ENCODE measurements at places on chromosomes 4 and X. TPM values are rescaled to one million over a fixed set of nuclear protein-coding genes. Genes with fewer than 3 reads are reported as not detected.

The NOX1 gene
- total RNA-seq: not detected

The TDO2 gene
- not detected for total RNA-seq

DNA sequence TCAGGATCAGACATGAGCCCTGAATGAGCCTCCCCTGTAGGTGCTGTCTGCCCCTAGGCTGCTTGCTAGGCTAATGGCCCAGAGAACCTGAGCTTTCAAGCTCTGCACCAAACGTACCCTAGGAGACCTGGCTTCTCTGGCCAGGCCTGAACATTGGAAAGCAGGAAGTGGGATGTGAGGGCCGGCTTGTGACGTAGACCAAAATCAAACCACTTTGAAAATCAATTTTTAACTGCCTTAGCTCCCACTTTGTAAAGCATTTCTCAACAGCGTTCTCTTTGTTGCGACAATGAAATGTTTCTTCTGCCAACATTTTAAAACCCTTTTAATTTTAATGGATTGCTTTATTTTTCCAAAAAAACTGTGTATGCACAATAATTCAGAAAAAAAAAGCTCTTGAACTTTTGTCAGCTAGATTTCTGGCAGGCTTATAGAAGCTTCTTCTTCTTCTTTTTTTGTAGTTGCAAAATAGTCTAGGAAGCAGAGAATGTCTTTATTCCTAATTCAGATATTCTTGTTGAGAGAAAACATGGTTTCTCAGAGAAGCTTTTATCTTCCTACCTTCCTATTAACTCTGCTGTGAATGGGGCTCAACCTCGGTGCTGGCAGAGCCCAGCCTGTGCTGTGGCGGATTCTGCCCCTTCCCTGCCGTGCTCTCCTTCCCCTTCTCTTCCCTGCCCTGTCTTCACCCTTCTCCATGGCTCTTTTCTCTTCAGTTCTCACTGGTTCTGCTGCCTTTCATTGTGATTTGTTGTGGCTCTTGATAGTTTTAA lies 145.2 kb upstream of the SFRP2 start:
- DNase-seq: no peak

The RHOXF1 gene
- not detected for total RNA-seq

DNA sequence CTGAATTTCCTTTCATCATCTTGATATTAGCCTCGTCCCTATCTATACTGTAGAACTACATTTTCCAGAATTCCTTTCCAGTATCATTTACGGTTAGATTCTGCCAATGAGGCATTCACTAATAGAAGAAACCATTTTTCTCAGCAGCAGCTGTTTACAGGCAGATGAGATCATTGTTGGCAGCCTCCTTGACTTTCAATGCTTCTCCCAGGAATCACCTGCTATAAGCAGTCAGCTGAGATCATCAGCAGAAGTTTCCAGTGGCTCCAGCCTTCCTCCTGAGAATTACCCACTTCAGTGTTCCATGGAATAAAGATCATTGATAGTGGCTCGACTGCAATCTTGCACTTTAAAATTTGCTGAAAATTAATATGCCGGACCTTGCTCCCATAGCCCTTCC lies 157.3 kb upstream of the TET2 start:
- DNase-seq: no peak

The SHROOM4 gene
- total RNA-seq: 2.4 TPM

DNA sequence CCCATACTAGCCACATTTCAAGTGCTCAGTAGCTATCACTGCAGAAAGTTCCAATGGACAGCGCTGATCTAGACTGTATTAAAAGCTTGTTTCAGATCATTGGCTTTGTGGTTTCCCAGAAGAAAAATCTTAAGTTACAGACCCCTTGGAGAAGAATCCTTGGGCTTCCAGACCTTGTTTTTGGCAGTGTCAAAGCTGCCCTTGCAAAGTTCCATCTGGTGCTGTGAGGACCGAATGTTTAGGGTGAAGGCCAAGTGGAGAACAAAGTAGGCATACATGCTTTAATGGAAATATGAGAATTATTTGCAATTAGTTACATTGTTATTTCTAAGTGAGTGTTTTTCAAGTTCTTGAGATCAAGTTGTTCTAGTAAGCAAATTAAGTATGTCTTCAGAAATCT lies 144.7 kb downstream of the FRMPD4 start:
- no peak for DNase-seq

The CSAG3 gene
- total RNA-seq: not detected

DNA sequence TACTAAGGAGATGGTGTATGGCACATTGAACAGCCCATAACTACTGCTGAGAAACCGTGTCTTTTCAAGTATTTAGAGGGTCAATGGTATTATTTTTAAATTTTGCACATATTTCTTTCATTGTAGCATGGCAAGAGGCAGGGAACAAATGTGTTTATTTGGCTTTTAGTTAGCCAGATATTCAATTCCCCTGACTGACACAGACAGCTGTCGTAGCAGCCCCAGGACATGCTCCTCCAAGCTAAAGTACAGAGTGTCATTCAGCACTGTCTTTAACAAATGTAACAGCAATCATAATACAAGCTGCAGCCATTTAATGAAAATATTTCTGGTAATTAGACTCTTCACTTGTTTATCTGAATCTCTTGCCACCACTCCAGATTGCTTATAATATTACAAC lies 687.1 kb downstream of the KLHL13 start:
- DNase-seq: no peak

GRCh38 chr4:121597346-121597934 lies 99.3 kb downstream of the ANXA5 start:
- DNase-seq: no peak

The LEF1 gene
- total RNA-seq: 4.3 TPM

DNA sequence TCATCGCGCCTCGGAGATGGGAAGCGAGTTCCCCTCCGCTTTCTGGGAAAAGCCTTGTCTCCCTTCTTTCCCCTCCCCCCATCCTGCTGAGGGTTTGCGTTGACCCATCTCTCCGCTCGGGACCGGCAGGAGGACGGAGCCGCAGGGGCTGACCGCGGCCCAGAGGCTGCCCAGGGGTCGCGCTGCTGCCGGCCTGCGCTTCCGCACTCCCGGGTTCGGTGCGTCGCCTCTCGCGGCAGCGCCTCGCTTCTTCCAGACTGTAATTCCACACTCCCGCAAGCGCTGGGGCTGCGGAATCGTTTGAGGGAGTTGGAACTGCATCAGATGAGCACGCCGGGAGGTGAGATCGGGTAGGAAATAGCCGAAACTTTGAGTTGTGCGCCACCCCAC lies 88.3 kb downstream of the BCOR start:
- no peak for DNase-seq

The SH3BP2 gene
- total RNA-seq: 60.6 TPM

GRCh38 chr4:41012293-41012692 lies 202.0 kb downstream of the APBB2 start:
- no peak for DNase-seq

- DNase-seq: peak; percentile 43
Observed at GRCh38 chr4:47837094-47837907, 566 bp downstream of the CORIN start.

GRCh38 chr4:52869656-52870055 lies 7.5 kb downstream of the RASL11B start:
- DNase-seq: no peak

GRCh38 chr4:57219431-57219830 lies 109.2 kb upstream of the IGFBP7 start:
- no peak for DNase-seq

DNA sequence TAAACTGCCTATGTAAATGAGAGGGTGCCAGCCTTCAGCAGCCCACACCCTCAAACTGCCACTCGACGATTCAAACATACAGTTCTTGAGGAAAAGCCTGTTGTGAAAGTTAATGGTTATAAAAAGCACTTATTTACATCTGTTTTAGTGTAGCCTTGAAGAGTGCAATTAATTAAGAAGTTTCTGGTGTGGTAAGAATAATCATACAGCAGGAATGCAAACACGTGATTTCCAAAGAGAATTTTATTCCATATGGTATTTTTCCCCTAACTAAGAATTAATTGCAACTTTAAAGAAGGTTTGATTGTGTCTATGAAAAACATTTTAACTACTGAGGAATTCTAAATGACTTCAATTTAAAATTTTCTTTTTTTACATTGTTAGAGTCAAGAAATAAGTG lies 176.3 kb upstream of the PITX2 start:
- DNase-seq: no peak

- no peak for DNase-seq
Observed at GRCh38 chrX:137426695-137427425, 139.1 kb upstream of the ZIC3 start.

GRCh38 chr4:37625499-37625898 lies 60.7 kb downstream of the RELL1 start:
- no peak for DNase-seq

DNA sequence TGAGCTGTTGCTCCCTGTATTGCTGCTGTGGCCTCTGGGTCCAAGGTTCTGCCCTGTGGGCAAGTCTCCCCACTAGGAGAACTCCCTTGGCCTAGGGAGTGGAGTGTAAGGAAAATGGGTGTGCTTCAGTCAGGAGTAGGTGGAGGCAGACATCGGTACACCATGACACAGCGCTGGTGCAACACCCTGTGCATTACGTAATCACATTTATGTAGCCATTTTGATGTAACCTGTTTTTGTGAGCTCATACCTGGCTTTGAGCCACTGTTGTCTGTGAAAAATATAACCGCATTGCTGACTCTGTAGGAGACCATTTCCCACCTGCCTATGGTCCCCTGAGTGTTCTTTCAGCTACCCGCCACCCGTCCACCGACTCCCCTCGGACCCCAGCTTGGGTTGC lies 700.5 kb upstream of the AGA start:
- no peak for DNase-seq

The SPANXN3 gene
- not detected for total RNA-seq

The DUSP21 gene
- total RNA-seq: not detected

DNA sequence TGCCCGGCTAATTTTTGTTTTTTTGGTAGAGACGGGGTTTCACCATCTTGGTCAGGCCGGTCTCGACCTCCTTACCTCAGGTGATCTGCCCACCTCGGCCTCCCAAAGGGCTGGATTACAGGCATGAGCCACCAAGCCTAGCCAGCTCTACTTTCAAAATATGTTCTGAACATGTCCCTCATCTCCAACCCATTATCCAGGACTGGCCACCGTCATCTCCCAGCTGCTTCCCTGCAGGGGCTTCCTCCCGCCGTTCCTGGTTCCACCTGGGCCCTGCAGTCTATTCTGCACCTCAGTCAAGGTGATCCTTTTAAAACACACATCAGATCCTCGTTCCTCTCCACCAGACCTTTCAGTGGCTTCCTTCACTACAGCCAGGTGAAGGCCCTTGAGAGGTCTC lies 80.9 kb upstream of the NKX1-1 start:
- no peak for DNase-seq

DNA sequence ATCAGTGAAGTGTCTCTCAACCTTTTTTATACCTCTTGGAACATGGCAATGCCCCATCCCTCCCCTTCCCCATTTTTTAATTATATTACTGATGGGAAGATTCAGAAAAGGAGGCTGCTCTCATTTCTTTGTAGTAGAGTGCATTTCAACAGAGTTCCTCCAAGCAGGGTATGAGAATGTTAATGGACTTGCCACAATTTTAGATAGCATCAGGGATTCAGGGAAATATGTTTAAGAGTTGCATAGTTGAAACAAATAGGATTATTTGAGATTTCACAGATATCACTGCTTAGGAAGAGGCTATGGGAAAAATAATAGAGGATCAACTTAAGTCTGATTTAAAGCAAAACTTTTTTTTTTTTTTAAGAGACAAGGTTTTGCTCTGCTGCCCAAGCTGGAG lies 46.2 kb downstream of the DIPK2B start:
- DNase-seq: no peak

GRCh38 chr4:95092766-95093165 lies 335.0 kb downstream of the BMPR1B start:
- DNase-seq: peak; percentile 9

The WAS gene
- total RNA-seq: 52.0 TPM

The PTPN13 gene
- 0.81 TPM for total RNA-seq

The PSAPL1 gene
- total RNA-seq: not detected

DNA sequence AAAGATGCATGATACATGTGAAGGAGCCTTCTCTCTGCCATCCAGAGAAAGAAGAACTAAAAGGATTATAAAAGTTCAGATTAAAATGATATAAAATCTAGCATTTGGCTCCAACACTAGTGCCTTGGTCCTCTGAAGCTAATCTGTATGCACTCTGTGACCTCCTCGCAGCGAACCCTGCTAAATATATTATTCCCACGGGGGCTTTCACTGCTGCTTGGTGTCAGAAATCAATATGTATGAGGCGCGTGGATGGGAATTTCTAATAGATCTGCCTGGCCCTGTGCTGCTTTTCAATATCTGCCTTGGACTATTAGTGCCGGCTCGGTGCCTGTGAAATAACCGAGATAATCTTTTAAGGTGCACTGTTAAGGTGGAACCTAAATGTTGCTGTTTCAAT lies 69.7 kb downstream of the CXXC4 start:
- DNase-seq: no peak
